Heart left ventricle (tissue), 16 donors: ENCODE measurements at places on chromosomes 1 and 21.

DNA sequence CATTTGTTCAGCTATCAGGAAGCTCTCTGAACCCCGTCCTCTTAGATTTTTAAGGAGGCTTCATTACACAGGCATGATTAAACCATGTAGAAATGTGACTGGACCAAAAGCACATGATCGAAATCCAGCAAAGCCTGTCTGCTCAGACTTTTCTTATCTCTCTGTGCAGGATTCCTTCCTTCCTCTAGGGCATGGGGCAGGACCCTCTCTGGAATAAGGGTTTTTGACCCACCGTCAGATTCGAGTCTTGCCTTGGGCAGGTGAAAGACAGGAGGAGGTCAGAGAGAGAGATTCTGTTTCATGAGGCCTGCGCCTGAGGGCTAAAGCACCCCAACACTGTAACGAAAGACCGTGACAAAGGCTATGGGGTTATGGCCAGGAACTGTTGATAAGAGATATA, 136.8 kb downstream of the RHOU start:
- no peak for DNase-seq
- H3K27me3 ChIP-seq = no peaks in the 10 kb centered on the region
- H3K27ac ChIP-seq = no peak overlapping the region
- H3K4me3 ChIP-seq = no peak overlapping the region

GRCh38 chr1:239718997-239719628, 332.7 kb downstream of the CHRM3 start:
- no peak overlapping the region for H3K4me3 ChIP-seq
- no peak for DNase-seq
- no peaks in the 10 kb centered on the region for H3K36me3 ChIP-seq
- no peaks in the 10 kb centered on the region for H3K4me1 ChIP-seq
- H3K27me3 ChIP-seq = no peaks in the 10 kb centered on the region

GRCh38 chr1:159924025-159924790, 1.1 kb downstream of the TAGLN2 start:
- H3K36me3 ChIP-seq = peaks cover 17% of the 10 kb centered on the region
- H3K27me3 ChIP-seq = no peaks in the 10 kb centered on the region
- peak overlapping the region; percentile 98 for H3K27ac ChIP-seq
- H3K4me3 ChIP-seq = peak overlapping the region; percentile 64
- H3K4me1 ChIP-seq = peaks cover 46% of the 10 kb centered on the region

DNA sequence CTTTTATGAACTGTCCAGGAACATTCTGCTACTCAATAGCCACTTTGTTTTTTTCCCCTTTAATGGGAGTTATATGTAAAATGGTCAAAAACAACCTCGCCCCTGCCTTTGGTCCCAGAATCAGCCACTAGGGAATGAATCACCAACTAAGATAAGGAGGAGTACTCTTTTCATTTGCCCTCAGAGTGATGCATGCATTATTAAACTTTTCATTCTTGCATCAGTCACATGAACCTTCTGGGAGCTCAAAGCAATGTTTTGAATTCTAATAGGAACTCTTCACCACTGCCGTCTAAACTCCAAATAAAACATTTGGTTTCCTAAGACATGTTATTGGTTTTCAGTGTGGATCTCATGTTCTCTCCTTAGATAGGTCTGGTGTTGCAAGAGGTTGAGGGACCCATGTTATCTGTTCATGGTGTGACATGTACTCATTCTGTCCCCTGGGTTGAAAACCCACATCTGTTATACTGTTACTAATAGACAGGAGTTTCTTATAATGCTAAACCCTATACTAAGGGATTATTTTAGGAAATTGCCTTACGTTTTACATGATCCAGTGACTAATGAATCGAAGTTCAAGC, 17.8 kb upstream of the HSD17B7 start:
- H3K27me3 ChIP-seq = no peaks in the 10 kb centered on the region
- H3K4me3 ChIP-seq = no peak overlapping the region
- DNase-seq = no peak
- no peaks in the 10 kb centered on the region for H3K4me1 ChIP-seq

GRCh38 chr1:201678264-201679101, 139.6 kb downstream of the NAV1 start:
- H3K4me1 ChIP-seq = peaks cover 6% of the 10 kb centered on the region
- no peak overlapping the region for H3K27ac ChIP-seq
- no peaks in the 10 kb centered on the region for H3K27me3 ChIP-seq

GRCh38 chr1:115624859-115625258, 16.9 kb upstream of the VANGL1 start:
- H3K27ac ChIP-seq = no peak overlapping the region
- DNase-seq = no peak
- H3K36me3 ChIP-seq = no peaks in the 10 kb centered on the region
- no peak overlapping the region for H3K4me3 ChIP-seq
- H3K4me1 ChIP-seq = no peaks in the 10 kb centered on the region
- no peaks in the 10 kb centered on the region for H3K27me3 ChIP-seq

DNA sequence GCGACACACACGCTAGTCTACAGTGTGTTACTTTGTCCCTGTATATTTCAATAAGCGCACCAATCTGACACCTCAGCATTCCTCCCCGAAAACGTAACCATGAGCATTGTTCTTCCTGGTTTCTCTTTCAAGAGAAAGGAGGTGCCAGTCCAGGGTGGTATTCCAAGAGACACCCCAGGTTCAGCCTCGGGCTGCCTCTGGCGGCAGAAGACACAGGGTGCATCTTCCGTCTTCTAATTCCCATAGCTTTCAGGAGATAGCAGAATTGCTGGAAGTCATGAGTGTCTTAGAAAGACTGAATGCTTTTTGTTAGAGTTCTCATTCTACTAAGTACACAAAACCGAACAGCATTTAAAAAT, 15.9 kb upstream of the RGS8 start:
- no peaks in the 10 kb centered on the region for H3K27me3 ChIP-seq
- no peak for DNase-seq
- H3K4me1 ChIP-seq = peaks cover 8% of the 10 kb centered on the region
- no peak overlapping the region for H3K4me3 ChIP-seq
- H3K36me3 ChIP-seq = no peaks in the 10 kb centered on the region

GRCh38 chr1:25999041-25999800, 1.4 kb upstream of the PAFAH2 start:
- H3K4me1 ChIP-seq = peaks cover 16% of the 10 kb centered on the region
- H3K27ac ChIP-seq = no peak overlapping the region

DNA sequence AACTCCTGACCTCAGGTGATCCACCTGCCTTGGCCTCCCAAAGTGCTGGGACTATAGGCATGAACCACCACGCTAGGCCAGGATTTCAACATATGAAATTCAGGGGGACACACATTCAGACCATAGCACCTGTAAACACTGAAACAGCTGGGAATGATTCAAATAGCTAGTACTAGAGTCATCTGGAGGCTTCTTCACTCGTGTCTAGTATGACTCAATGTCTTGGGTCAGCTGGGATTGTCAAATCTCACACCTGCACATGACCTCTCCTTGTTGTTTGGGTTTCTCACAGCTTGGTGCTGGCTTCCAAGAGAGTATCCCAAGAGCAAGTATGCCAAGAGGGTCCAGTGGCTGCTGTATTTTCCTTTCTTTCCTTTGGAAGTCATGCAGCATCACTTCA, 75.1 kb downstream of the PGM1 start:
- no peaks in the 10 kb centered on the region for H3K27me3 ChIP-seq
- DNase-seq = no peak
- H3K4me3 ChIP-seq = no peak overlapping the region
- no peak overlapping the region for H3K27ac ChIP-seq
- H3K36me3 ChIP-seq = no peaks in the 10 kb centered on the region

DNA sequence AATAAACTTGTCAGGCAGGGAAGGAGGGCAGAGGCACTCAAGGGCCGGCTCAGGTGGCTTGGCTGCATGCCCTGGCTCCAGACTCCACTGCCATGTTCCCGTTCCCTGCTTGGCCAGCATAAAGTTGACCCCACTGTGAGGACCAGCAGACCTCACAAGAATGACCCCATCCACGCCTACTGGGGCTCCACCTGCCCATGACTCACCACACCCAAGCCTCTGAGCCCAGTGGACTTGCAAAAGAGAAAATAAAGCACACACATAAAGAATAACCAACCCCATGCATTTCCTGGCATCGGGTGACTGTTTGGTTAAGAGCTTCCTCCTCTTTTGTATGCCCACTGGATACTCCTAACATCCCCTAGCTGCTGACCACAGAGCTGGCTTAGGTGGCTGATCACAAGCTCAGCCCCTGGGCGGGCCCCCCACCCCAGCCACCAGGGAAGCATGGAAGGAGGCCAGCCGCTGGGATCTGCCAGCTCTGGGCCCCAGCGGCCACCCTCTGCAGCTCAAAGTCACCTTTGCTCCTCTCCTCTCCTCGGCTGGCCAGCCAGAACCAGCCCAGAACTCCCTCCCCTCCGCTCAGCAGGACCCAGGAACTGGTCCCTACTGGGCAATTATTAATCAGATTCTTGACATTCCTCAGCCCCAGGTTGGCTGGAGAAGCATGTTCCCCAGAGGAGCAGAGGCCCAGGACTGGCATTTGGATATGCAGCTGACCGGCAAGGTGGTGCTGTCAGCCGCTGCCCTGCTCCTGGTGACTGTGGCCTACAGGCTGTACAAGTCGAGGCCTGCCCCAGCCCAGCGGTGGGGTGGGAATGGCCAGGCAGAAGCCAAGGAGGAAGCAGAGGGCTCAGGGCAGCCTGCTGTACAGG, at the start of gene KLHDC7A:
Gene KLHDC7A (plus strand): TSS at position 616 of the 875 bp plus-strand sequence. CDS start 52 bp downstream, at position 668.
- no peak within 1 kb of the TSS for H3K4me3 ChIP-seq
- no peaks in the 10 kb centered on the region for H3K36me3 ChIP-seq
- no peaks in the 10 kb centered on the region for H3K4me1 ChIP-seq

- no peaks in the 10 kb centered on the region for H3K4me1 ChIP-seq
Observed at GRCh38 chr1:244241438-244241837, 190.4 kb downstream of the ZBTB18 start.

DNA sequence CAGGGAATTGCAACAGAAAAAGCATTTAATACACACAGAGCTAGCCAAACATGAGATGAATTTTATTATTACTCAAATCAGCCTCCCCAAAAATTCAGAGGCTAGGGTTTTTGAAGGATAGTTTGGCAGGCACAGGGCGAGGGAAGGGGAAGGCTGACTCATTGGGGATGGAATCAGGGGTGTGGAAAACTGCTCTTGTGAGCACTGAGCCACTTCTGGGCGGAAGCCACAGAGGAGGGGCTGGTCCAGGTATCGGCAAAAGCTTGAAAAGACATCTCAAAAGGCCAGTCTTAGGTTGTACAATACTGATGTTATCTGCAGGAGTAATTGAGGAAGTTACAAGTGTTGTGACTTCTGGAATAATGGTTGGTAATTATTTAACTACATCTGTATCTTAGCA, 109.4 kb downstream of the TLR5 start:
- no peaks in the 10 kb centered on the region for H3K27me3 ChIP-seq
- H3K36me3 ChIP-seq = no peaks in the 10 kb centered on the region
- H3K4me1 ChIP-seq = peaks cover 10% of the 10 kb centered on the region
- no peak overlapping the region for H3K27ac ChIP-seq
- no peak for DNase-seq

GRCh38 chr21:46664316-46664995, 29.0 kb downstream of the PRMT2 start:
- DNase-seq = no peak
- no peak overlapping the region for H3K27ac ChIP-seq
- H3K27me3 ChIP-seq = peaks cover 8% of the 10 kb centered on the region
- H3K4me3 ChIP-seq = no peak overlapping the region
- H3K36me3 ChIP-seq = no peaks in the 10 kb centered on the region

GRCh38 chr1:112761714-112762480, 46.8 kb upstream of the PPM1J start:
- no peaks in the 10 kb centered on the region for H3K4me1 ChIP-seq
- H3K36me3 ChIP-seq = no peaks in the 10 kb centered on the region
- no peak for DNase-seq
- no peaks in the 10 kb centered on the region for H3K27me3 ChIP-seq
- no peak overlapping the region for H3K4me3 ChIP-seq

- H3K4me3 ChIP-seq = no peak overlapping the region
- H3K36me3 ChIP-seq = no peaks in the 10 kb centered on the region
- no peaks in the 10 kb centered on the region for H3K27me3 ChIP-seq
Observed at GRCh38 chr1:218850367-218850766, 323.3 kb upstream of the LYPLAL1 start.

- H3K27ac ChIP-seq = no peak overlapping the region
- no peaks in the 10 kb centered on the region for H3K36me3 ChIP-seq
- peaks cover 17% of the 10 kb centered on the region for H3K4me1 ChIP-seq
- H3K27me3 ChIP-seq = no peaks in the 10 kb centered on the region
Observed at GRCh38 chr1:116368241-116368640, 4.8 kb upstream of the ATP1A1 start.

DNA sequence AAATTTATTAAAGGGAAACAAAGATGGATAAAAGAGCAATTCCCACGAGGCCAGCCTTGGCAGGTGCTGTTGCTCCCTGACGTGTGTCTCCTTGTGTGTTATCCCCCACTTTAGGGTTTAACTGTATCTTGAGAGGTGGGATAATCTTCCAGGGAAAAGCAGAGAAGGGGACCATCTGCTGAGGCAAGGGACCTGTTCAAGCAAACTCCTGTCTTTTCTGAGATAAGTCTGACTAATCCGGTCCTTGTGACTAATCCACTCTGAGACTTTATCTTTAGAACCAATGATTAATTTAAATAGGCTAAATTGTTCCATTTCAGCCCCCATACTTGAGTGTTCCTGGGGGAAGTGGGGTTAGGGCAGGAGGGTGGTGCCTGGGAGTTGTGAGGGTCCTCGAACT, 163.6 kb downstream of the CAMTA1 start:
- H3K4me1 ChIP-seq = no peaks in the 10 kb centered on the region
- H3K27me3 ChIP-seq = no peaks in the 10 kb centered on the region
- no peak overlapping the region for H3K4me3 ChIP-seq
